ENCODE measurements at places on chromosomes 7 and 10.

GRCh38 chr7:156472267-156472666 is 168.3 kb upstream of the RNF32 start:
- no peak for DNase-seq

GRCh38 chr10:98349508-98349922 is 65.5 kb downstream of the PYROXD2 start:
- no peak for DNase-seq

DNA sequence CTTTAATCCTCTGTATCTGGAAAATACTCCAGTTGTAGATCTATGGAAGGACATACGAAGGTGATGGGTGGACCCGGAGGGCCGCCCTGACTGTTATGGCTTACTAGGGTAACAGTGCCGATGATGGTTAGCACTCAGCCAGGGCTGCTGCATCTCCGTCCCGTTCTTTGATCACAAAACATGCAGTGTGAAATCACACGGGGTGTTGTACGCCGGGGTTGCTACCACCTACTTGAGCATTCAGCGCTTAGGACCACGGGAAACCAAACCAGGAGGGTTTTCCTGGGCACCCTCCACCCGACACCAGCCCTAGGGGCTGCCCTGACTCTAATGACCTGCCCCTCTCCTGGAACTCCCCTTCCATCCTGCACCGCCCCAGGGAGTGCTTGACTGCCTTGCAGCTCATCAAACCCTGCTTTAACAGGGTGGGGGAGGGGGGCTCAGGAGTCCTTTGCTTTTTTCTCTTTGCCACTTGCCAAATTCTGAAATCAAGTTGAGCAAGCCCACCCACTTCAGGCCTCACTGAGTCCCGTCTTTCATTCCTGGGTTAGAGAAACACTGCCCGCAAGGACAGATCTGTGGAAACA is 20.4 kb downstream of the ZNF775 start:
- no peak for DNase-seq

GRCh38 chr10:62475551-62475950 is 101.4 kb downstream of the ZNF365 start:
- DNase-seq, result no peak

DNA sequence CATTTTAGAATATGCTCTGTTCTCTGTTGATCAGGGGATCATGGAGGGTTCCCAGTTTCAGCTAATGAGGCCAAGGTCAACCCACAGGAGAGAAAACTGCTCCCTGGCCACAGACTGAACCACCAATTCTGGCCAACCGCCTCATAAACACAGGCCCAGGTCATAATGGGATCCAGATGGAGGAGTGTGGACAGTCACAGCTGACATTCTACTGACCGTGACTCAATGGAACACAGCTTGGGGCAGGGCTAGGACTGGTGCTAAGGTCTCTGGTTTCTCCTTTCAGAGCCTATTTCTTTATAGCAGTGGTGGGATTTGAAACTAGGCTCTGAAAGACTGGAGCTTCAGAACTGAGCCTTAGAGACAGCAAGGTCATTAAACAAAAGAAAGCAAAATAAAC is 68.3 kb downstream of the HIPK2 start:
- no peak for DNase-seq

DNA sequence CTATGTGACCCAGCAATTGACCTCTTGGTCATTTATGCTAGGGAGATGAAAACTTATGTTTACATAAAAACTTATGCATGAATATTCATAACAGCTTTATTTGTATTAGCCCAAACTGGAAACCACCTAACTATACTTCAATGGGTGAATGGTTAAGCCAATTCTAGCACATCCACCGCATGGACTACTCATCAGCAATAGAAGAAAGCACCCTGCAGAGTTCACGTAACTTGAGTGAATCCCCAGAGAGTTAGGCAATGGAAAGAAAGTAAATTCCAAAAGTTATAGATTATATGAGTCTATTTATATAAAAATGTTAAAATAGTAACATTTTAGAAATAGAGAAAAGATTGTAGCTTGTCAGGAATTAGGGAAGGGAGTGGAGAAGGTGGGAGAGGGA is 60.2 kb upstream of the NRG3 start:
- no peak for DNase-seq

GRCh38 chr10:130021383-130021950 is 57.4 kb upstream of the EBF3 start:
- DNase-seq, result no peak
